ENCODE measurements at places on chromosomes 5 and 9. TPM values are rescaled to one million over a fixed set of nuclear protein-coding genes. Genes with fewer than 3 reads are reported as not detected.
A peak's percentile ranks its signal among the peaks of the same experiment; 100 is the strongest.

DNA sequence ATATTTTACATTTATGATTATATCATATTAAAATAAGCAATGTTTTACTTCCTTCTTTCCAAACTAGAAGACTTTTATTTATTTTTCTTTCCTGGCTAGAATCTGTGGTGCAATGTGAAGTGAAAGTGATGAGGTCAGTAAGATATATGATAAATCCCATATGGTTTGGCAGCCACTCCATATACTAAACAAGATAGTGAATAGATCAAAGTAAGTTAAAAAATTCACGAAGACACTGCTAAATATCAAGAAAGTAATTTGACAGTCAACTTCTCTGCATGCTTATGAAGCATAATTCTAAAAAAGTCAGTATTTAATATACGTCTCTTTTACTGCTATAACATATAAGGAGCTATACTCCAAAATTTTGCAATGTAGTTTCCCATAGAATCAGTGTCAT lies 972.8 kb downstream of the DTWD2 start:
- no peak for DNase-seq
- H3K36me3 ChIP-seq = no peaks in the 10 kb centered on the region

RALGDS gene
- total RNA-seq = 43.1 TPM

TEX10 gene
- 21.2 TPM for total RNA-seq

GRCh38 chr5:172733131-172733973 lies 37.6 kb downstream of the DUSP1 start:
- peaks cover 9% of the 10 kb centered on the region for H3K4me1 ChIP-seq
- DNase-seq = peak; percentile 62
- no peaks in the 10 kb centered on the region for H3K36me3 ChIP-seq
- H3K27me3 ChIP-seq = no peaks in the 10 kb centered on the region

DNA sequence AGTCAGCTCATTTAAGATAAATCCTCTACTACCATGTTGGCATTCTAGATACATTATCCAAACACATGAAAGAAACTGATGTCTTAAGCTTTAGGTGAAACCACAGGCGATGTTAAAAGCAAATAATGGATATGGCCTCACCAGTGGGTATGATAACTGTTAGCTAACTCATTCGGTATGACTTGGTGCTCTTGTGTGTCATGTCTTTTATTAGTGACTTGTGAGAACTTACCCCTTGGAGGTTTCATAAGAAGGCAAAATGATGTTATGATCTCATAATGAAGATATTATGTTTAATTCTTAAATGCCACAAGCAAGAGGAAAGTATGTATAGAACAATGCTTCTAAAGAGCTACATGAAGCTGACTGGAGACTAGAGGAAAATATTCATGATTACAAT lies 1227.0 kb downstream of the EFNA5 start:
- H3K36me3 ChIP-seq = no peaks in the 10 kb centered on the region
- no peaks in the 10 kb centered on the region for H3K27me3 ChIP-seq
- no peaks in the 10 kb centered on the region for H3K4me1 ChIP-seq
- no peak overlapping the region for H3K27ac ChIP-seq

GRCh38 chr5:68657055-68657961 lies 436.5 kb upstream of the SLC30A5 start:
- DNase-seq = no peak
- no peaks in the 10 kb centered on the region for H3K36me3 ChIP-seq
- no peaks in the 10 kb centered on the region for H3K4me1 ChIP-seq
- H3K27ac ChIP-seq = no peak overlapping the region

ELOVL7 gene
- not detected for total RNA-seq

ANKRD33B gene
- 4.4 TPM for total RNA-seq

DMRT3 gene
- total RNA-seq = not detected

Data from endothelial cell of umbilical vein (primary cell).